AML-193 (cell line): ENCODE measurements at places on chromosomes 4 and X.

DNA sequence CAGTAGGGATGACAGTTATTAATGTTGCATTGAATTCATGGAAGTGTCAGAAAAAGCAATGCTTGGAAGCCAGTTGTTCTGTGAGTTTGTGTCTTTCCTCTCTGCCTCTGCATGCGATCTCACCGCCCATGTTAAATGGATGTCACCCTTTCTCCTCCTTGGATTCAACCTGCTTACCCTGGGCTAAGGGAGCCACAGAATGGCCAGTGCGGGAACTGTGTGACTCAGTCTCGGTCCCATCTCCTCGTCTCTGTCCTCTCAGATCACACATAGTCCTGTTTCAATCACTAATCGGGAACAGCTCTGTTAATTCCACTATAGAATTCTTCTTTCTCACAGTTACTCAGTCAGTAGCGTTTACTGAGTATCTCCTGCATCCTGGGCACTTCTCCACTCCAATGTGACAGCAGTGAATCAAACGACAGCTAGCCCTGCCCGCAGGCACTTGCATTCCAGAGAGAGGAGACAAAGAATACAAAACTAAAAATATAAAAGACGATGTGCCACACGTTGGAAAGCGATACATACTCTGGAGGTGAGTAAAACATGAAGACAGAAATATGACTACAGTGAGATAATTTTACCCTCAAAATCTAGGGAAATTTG lies 53.6 kb upstream of the TLR3 start:
- no peak for DNase-seq

GRCh38 chr4:152468408-152468807 lies 67.5 kb downstream of the FBXW7 start:
- DNase-seq = peak; percentile 83

- DNase-seq = no peak
Observed at GRCh38 chr4:125511715-125512114, 197.0 kb downstream of the FAT4 start.

GRCh38 chrX:17415242-17415810 lies 40.3 kb downstream of the NHS start:
- no peak for DNase-seq

DNA sequence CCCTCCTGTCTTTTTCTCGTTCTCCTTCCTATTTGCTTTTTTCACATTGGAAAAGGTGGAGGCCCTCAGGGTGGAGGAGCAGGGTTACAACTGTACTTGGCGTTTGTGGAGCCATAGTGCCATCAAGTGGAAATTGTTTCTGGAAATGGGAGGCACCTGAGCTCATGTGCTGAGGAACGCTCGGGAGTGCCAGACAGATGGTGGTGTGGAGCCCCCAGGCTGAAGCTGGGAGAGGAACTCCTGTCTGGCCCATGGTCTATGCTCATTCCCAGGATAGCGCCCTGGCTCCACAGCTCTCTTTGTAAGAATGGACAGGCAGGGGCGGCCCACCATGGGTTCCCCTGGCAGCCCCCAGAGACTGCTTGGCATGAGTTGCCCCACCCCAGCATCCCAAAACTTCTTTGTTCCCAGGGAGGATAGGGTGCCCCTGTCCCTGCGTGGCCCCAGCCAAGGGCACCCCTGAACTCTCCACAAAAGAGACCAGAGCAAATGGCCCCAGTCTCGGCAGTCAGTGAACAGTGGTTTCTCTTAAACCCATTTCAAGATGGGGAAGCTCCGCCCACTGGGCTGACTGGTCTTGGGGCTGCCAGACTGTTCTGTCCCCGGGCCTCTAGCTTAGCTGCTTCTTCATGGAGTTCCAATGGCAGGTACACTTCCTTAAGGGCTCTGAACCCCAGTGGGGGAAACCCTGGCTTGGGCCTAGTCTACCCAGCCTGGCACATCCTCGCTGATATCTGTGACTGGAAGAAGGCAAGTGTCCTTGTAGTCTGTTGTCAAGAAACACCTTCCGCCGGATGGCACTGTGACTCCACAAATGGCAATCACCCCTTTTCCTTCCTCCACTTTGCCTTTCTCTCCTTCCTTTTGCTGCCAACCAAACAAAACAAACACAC lies 70.1 kb downstream of the NBDY start:
- no peak for DNase-seq

- DNase-seq = no peak
Observed at GRCh38 chr4:67103001-67103747, 442.1 kb downstream of the CENPC start.

GRCh38 chr4:132504438-132504837 lies 644.7 kb upstream of the PCDH10 start:
- DNase-seq = no peak

- DNase-seq = no peak
Observed at GRCh38 chr4:95537863-95538488, 10.8 kb downstream of the UNC5C start.

DNA sequence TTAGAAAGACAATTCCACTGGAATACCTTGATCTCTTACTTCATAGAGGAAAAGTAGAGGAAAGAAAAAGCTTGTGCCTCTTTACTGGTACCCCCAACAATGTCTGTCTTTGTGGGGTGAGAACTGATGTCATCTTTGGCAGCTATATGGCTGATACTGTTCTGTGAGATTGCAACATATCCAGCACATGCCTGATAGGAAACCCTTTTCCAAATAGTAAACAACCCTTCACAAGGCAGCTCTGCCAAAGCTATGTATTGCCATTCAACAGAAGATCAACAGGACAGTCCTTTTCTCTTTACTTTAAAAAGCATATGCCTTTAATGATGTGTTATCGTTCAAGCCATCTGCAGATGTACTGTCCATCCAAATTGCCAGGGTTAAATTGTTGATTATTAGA lies 105.9 kb downstream of the IL1RAPL1 start:
- DNase-seq = no peak

DNA sequence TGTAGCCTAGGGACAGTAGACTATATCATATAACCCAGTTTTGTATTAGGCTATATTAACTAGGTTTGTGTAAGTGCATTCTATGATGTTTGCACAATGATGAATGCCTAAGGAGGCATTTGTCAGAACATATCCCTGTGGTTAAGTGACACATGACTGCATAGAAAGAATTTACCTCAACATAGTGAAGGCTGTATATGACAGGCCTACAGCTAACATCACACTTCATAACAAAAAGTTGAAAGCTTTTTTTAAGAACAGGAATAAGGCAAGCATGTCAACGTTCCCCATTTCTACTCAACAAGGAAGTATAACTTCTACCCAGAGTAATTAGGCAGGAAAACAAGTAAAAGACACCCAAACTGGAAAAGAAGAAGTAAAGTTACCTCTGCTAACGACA lies 165.9 kb upstream of the NDST4 start:
- DNase-seq = peak; percentile 37

- DNase-seq = no peak
Observed at GRCh38 chr4:183968931-183969330, 63.8 kb downstream of the STOX2 start.

GRCh38 chr4:101977076-101977475 lies 186.5 kb downstream of the BANK1 start:
- DNase-seq = no peak

GRCh38 chrX:146006637-146007036 lies 189.0 kb downstream of the SLITRK2 start:
- no peak for DNase-seq

DNA sequence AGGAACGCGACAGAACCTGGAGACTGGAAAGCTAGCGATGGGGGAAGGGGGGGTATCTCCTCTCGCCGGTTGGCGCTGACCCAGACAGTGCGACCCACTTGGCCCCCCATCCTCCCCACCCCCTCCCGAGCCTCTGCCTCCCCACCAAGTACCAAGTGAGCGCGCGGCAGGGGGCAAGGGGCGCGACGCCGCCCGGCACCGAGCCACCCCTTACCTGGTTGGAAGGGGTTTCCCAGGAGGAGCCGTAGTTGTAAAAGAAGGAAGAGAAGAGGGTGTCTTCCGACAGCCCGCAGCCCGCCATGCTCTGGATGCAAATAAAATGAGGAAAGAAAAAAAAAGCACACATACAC lies 112.2 kb downstream of the DHX15 start:
- no peak for DNase-seq

- DNase-seq = no peak
Observed at GRCh38 chrX:152989292-152989658, 4.6 kb downstream of the PNMA5 start.

- no peak for DNase-seq
Observed at GRCh38 chrX:135302269-135302873, 6.9 kb upstream of the ETDC start.

DNA sequence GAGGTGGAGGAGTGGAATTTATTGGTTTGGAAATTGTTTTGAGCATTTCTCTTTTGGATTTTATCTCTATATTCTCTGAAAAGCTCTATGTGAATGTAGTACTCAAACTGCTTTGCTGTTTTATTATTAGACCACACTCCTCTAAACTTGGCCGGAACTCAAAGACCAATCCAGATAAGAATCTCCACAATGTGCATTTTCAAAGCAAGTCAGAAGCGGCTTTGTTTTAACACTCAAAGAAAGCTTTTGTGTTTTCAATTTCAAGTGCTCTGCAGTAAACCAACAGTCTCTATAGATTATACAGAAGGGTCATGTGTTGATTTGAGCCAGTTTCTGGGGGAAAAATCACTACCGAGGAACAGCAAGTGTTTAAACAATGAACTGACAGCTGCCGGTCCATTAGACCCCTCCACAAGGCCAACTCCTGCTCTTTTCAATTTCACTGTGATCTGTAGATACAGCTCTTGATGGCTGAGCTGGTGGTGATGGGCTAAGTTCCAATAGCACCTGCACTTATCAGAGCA lies 79.4 kb downstream of the FTHL17 start:
- no peak for DNase-seq

DNA sequence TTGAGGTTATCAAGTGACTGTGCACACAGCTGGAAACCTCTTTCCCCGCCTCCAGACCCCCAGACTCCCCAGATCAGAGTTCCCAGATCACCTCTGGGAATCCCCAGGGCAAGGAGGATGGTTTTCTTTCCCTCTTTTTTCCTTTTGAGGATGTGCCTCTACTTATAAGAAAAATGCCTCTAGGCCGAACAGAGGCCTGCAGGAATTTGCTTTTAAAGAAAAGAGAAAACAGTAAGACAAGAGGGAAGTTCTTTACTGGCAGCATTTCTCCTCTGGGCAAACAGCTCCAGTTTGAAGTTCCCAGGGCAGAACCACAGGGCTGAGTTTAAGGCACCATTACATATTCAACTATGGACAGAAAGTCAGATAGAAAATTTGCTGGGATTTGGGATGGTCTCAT lies 837.9 kb upstream of the LCORL start:
- no peak for DNase-seq

GRCh38 chr4:171007618-171008390 lies 805.4 kb upstream of the GALNTL6 start:
- DNase-seq = no peak
